ENCODE measurements at places on chromosomes 12 and 14. TPM values are rescaled to one million over a fixed set of nuclear protein-coding genes. Genes with fewer than 3 reads are reported as not detected.

TMEM179 gene
- total RNA-seq = 0.72 TPM

LTB4R2 gene
- 19.3 TPM for total RNA-seq

TAMALIN gene
- total RNA-seq = 25.5 TPM

ARHGEF25 gene
- 18.6 TPM for total RNA-seq

CDH24 gene
- total RNA-seq = 4.5 TPM

PLXNC1 gene
- total RNA-seq = 13.4 TPM

SMARCD1 gene
- 43.8 TPM for total RNA-seq

DBX2 gene
- 0.21 TPM for total RNA-seq

SMARCC2 gene
- total RNA-seq = 49.0 TPM

SDS gene
- not detected for total RNA-seq

FOXG1 gene
- total RNA-seq = 0.10 TPM

LALBA gene
- total RNA-seq = not detected

GPD1 gene
- 222 TPM for total RNA-seq

ERG28 gene
- 3.6 TPM for total RNA-seq

RAD9B gene
- total RNA-seq = 5.3 TPM

SLC17A8 gene
- 3.2 TPM for total RNA-seq

OR6J1 gene
- not detected for total RNA-seq

RXYLT1 gene
- total RNA-seq = 17.8 TPM

KTN1 gene
- total RNA-seq = 209 TPM

KRT86 gene
- not detected for total RNA-seq

POMT2 gene
- total RNA-seq = 26.8 TPM

LHX5 gene
- not detected for total RNA-seq

GNB3 gene
- 5.8 TPM for total RNA-seq

CIROP gene
- not detected for total RNA-seq

TESPA1 gene
- total RNA-seq = 0.92 TPM

ADAM20 gene
- 5.0 TPM for total RNA-seq

GALNT9 gene
- total RNA-seq = 0.92 TPM

KRT74 gene
- total RNA-seq = 0.10 TPM

CCDC175 gene
- total RNA-seq = not detected

NPAS3 gene
- total RNA-seq = 4.4 TPM

ARG2 gene
- total RNA-seq = 3.9 TPM

HSPA2 gene
- 67.6 TPM for total RNA-seq

LMNTD1 gene
- total RNA-seq = not detected

WDHD1 gene
- 13.3 TPM for total RNA-seq

TAS2R19 gene
- 17.1 TPM for total RNA-seq

OASL gene
- 0.31 TPM for total RNA-seq

BDKRB2 gene
- 9.1 TPM for total RNA-seq
